ENCODE measurements at places on chromosomes 7 and 10. TPM values are rescaled to one million over a fixed set of nuclear protein-coding genes. Genes with fewer than 3 reads are reported as not detected.

SPDYE1 gene
- total RNA-seq, result not detected

CCDC136 gene
- 6.9 TPM for total RNA-seq

FAM24B gene
- 8.0 TPM for total RNA-seq

GIGYF1 gene
- 47.4 TPM for total RNA-seq

LRRC18 gene
- not detected for total RNA-seq

BLOC1S2 gene
- total RNA-seq, result 48.4 TPM

SCD gene
- 519 TPM for total RNA-seq

LFNG gene
- total RNA-seq, result 11.7 TPM

SEMA4G gene
- total RNA-seq, result 9.2 TPM

ITGA8 gene
- total RNA-seq, result 0.07 TPM

HTR7 gene
- total RNA-seq, result not detected

LUC7L2 gene
- total RNA-seq, result 98.7 TPM
